ENCODE measurements at places on chromosomes 6 and 20.

GRCh38 chr20:62233684-62234083, 4.6 kb upstream of the OSBPL2 start:
- no peak for DNase-seq

DNA sequence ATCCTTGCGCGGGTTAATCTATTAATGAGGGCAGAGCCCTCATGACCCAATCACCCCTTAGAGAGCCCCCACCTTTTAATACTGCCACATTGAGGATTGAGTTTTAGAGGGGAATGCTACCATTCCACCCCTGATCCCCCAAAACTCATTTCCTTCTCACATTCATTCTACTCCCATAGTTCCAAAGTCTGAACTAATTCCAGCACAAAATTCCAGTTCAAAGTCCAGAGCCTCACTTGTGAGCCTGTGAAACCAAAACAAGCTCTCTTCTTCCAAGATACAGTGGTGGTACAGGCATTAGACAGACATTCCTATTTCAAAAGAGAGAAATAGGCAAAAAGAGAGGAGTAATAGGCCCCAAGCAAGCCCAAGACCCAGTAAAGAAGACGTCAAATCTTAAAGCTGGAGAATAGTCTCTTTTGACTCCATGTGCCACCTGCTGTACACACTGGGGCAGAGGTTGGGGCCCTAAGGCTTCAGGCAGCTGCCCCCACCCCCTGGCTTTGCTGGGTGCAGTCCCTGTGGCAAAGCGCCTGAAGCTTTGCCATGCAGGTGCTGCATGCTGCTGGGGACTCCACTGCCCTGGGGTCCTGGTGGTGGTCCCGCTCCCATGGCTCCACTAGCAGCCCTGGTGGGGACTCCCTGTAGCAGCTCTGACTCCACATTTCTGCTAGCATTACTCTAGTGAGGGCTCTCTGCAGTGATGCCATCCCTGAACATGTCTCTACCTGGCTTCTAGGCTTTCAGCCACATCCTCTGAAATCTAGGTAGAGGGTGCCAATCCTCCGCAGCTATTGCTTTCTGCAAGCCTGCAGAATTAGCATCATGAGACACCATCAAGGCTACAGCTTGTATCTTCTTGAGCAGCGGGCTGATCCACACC, 41.3 kb downstream of the RSPH3 start:
- DNase-seq, result no peak

- DNase-seq, result no peak
Measured at GRCh38 chr6:99592900-99593299, 13.7 kb upstream of the PRDM13 start.

DNA sequence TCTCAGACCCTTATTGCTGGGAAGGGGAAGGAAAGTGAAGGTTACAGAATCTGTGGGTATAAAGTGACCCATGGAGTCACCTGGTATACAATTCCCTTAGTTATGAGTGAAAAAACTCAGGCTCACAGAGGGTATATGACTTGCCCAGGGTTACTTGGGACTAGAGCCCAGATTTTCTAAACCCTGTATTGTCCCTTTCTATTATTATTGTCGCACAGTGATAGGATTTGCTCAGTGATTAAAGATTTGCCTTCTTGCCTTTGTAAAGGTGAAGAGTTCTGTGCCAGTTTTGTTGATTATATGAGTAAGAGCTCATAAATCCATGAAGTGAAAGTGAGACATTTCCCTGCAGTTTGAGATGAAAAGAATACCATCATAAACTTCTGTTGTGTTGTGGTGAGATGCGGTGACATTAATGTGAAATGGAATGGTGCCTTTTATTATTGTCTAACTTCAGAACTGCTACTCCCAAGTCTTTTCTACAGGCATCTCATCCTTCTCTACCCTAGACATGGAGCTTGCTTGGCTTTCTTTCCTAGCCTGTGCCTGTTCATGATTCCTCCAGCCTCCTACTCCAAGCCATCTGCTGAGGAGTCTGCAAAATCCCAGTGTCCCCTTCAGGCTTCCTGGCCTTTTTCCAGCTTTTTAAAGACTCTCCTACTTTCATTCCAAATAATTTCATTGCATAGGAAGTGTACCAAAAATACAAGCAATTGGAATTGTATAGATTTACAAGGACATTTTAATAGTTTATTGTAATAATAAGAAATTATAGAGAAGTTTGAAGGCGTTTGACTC, 33.5 kb upstream of the ADIG start:
- DNase-seq, result no peak

- DNase-seq, result no peak
Measured at GRCh38 chr6:32149932-32150870, 1.5 kb downstream of the PRRT1 start.

GRCh38 chr20:15917283-15917682, 656.0 kb downstream of the KIF16B start:
- DNase-seq, result no peak

GRCh38 chr6:11731423-11731822, 47.2 kb downstream of the ADTRP start:
- DNase-seq, result no peak

DNA sequence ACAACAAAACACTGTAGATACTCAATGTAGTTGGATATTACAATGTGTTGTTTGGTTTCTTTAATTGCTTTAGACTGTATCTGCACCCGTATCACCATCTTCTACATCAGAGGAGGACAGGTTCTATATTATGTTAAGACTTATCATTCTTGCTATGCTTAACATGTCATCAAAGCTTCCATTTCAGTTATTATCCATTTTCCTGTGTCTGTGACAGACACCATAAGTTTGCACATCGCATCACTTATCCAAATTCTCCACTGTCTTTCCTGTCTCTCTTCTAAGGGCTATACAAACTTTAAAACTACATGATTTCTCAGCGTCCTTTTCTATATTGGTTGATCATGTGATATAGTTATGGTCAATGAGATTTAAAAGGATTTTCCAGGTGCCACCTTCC, 719.0 kb downstream of the TBC1D32 start:
- no peak for DNase-seq
